T-helper 1 cell (primary cell): ENCODE measurements at places on chromosomes 4 and X.

- no peak for DNase-seq
Observed at GRCh38 chr4:87749883-87750282, 49.5 kb upstream of the IBSP start.

GRCh38 chr4:1794809-1795298 lies 1.8 kb downstream of the FGFR3 start:
- no peak for DNase-seq

DNA sequence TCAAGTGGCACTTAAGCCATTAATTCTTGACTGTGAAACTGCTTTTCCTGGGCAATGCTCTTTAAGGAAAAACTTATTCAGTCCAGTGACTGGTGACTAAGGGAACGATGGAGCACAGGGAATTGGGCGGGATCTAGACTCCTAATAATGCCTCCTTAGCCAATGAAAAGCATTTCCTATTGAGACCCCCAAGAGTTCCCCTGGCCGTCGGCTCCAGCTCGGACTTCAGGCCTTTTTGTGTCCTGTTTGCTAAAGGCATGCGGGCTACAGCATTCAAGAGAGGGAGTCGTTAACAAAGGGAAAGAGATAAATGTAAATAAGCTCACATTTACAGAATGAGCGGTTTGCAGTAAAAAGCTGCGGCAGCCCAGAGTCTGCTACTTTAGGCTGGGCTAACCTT lies at the start of gene LPAR4:
LPAR4 (plus strand) TSS at position 232 of the 400 bp plus-strand sequence. CDS start 7,150 bp downstream, outside the sequence.
- DNase-seq, result no peak

GRCh38 chrX:17047224-17047623 lies 100.8 kb downstream of the REPS2 start:
- no peak for DNase-seq

DNA sequence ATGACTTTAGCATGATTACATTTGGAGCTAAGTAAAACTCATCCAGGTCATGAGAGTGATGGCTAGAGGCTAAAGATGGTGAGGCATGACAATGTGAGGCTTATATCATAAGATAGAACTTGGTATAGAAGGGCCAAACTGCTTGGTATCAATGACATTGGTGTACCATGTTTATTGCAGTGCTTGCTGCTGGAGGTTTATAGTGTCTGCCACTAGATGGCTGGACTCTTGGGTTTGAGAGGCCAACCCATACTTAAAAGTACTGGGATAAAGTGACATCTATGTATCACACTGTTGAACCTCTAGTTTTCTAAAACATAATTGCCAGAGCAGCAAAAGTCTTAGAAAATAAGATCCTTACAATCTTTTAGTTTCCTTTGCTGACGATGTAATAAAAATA lies 83.0 kb upstream of the TACR3 start:
- DNase-seq, result no peak

DNA sequence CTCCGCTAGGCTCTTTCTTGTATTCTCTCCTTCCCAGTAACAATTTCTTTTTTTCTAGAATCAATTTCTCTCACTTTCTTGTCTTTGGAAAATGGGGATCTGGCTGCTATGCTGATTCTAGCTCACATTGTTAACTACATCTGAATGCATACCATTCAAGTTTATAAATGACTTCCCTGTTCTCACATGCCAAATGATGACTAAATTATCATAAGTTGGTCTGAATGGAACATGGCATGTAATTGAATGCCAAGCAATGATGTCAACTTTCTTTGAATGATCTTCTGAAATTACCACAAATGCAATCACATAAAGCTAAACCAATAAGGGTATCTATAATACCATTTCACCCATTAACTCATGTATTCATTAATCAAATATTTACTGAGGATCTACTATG lies 2.7 kb upstream of the ITM2A start:
- DNase-seq, result no peak

- DNase-seq, result no peak
Observed at GRCh38 chr4:183790661-183791060, 114.4 kb upstream of the STOX2 start.

- no peak for DNase-seq
Observed at GRCh38 chr4:109676886-109677285, 26.4 kb downstream of the CASP6 start.

- no peak for DNase-seq
Observed at GRCh38 chr4:98939892-98940298, 11.0 kb upstream of the EIF4E start.

DNA sequence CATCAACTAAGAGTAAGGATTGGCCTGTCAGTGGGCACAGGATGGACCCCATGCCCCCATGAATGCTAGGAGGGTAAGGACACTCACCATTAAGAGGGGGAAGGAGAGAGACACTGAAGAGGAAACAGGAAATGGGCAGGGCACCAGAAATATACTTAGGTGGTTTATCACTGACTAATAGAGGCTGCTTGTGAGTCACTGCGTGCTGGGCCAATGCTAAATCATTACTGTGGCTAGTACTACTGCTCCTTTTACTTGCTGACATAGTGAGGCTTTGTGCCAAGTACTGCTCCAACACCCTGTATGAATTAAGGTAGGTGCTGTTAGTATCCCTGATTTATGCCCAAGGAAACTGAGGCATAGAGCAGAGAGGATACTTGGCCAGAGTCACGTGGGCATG lies 130.4 kb upstream of the FRMPD4 start:
- DNase-seq, result no peak

DNA sequence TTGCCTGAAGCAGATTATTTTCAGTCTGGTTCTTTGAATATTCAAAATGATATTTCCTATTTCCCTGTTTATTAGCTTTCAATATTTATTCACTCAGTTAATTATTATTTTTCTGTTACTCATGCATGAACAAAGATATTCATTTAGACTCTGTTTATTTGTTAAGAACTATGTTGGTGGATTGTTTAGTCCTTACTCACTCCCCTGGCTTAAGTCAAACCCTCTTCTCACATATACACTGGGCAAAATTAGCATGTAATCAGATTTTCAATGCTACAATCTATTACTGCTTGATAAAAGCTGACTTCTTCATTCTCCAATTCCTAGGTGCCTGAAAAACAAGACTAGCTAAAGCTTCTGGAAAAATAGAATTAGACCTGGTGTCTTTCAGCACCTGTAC lies 335.8 kb downstream of the FAT4 start:
- no peak for DNase-seq

- no peak for DNase-seq
Observed at GRCh38 chrX:19642241-19643109, 127.2 kb upstream of the MAP3K15 start.

GRCh38 chr4:153850533-153851280 lies 61.8 kb upstream of the SFRP2 start:
- DNase-seq, result no peak

- DNase-seq, result no peak
Observed at GRCh38 chrX:10893366-10893765, 217.8 kb upstream of the HCCS start.
